Esophagus mucosa (tissue), 1 donor: ENCODE measurements at places on chromosomes 2 and 18.
A peak's percentile ranks its signal among the peaks of the same experiment; 100 is the strongest.

- no peak for ATAC-seq
Measured at GRCh38 chr2:200242570-200242969, 63.9 kb upstream of the SPATS2L start.

DNA sequence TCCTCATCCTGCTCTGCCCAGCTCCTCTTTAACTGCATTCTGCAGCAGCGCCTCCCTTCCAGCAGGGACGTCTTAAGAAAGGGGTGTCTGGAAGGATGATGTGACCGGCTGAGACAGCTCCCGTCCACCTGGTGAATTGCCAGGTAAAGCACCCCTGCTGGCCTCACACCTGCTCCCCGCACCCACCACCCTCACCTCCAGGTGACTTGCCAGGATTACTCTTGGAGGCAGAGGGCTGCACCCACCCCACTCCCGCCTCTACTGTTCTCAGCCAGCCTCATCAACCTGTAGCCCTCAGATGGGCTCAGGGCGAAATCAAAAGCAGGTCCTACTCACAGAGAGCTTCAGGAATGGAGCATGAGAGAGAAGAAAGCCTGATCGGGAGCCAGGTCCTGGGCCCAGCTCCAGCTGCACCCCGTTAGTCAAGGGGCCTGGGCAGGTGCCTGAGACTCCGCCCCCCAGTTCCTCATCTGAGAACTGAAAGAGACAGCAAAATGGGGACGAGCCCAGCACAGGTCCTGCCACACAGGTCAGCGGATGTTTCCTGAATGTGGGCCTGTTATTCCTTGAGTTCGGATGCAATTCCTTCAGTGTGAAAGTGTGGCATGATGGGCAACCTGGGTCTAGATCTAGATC is 5.6 kb downstream of the ADRA2B start:
- no peak for ATAC-seq

GRCh38 chr2:212957624-212958023 is 193.8 kb downstream of the IKZF2 start:
- no peak for ATAC-seq

GRCh38 chr18:62537946-62538345 is 15.1 kb downstream of the ZCCHC2 start:
- ATAC-seq = peak; percentile 60

GRCh38 chr18:6018671-6019070 is 123.3 kb upstream of the TMEM200C start:
- no peak for ATAC-seq
